CD4-positive, alpha-beta T cell treated with Interleukin-4 for 4 hours (primary cell): ENCODE measurements at places on chromosomes 11 and 22.

DNA sequence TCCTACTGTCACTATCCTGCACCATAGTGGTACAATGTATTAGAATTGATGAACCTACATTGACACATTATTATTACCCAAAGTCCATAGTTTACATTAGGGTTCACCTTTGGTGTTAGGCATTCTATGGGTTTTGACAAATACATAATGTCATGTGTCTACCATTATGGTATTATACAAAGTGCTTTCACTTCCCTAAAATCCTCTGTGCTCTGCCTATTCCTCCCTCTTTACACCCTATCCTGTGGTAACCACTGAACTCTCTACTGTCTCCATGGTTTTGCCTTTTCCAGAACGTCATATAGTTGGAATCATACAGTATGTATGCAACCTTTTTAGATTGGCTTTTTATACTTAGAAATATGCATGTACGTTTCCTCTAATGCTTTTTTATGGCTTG is 51.5 kb downstream of the CCDC15 start:
- no peak for DNase-seq

GRCh38 chr11:119706887-119707286 is 22.1 kb downstream of the NECTIN1 start:
- DNase-seq = no peak

- DNase-seq = no peak
Observed at GRCh38 chr11:63906087-63906486, 10.9 kb downstream of the RCOR2 start.

DNA sequence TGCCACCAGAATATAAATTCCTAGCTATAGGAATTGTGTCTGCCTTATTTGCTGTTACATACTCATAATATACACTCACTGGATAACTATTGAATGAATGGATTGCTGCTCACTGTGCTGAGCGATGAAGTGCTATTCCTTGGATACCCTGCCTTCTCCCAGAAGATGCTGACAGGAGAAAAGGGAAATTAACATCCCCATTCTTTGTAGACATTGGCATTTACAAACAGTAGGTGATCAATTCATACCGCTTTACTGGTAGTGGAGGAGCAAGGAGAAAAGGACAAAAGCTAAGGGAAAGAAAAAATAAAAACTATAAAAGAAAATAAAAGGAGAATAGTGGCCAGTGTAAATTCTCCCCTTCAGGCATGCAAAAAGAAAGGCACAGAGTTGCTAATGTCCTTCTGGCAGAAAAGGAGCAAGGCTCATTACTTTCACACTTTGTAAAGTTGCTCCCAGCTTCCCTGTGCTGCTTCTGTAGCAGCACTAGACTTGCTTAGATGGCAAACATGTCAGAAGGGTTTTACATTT is 183.0 kb downstream of the LUZP2 start:
- no peak for DNase-seq

- DNase-seq = peak; percentile 25
Observed at GRCh38 chr11:116691771-116692177, 81.0 kb downstream of the BUD13 start.

DNA sequence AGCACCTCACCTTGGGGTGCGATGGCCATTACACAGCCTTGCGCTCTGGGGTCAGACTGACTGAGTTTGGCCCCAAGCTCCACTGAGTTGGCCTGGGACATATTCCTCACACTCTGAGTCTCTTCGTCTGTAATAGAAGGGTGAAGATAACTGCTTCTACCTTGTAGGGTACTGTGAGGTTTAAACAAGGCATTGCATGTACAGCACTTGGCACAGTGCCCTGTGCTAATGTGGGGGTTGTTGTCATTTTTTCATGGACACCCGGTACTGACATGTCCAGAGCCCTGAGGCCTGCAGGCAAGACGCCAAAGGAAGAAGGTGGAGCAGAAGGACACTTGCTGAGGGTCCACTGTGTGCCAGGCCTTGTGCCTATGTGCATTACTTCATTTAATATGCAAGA is 50.7 kb downstream of the OTOG start:
- no peak for DNase-seq

DNA sequence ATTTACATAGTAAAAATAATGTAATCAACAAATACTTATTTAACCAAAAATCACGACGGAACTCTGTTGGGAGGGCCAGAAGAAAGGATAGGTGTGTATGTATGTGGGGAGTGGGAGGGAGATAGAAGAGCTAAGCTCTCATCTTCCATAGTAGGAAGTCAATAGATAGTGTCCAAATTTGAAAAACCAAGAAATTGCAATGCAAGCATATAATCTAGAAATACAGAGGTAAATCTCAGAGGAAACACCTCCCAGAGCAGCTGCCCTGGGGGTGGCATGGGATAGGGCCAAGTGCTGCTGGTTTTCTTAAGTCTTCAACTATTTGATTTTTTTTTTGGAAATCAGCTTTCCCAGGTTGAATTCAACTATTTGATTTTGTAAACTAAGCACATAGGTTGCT is 16.9 kb downstream of the C11orf86 start:
- no peak for DNase-seq

- DNase-seq = no peak
Observed at GRCh38 chr11:96412761-96413381, 23.1 kb downstream of the JRKL start.

DNA sequence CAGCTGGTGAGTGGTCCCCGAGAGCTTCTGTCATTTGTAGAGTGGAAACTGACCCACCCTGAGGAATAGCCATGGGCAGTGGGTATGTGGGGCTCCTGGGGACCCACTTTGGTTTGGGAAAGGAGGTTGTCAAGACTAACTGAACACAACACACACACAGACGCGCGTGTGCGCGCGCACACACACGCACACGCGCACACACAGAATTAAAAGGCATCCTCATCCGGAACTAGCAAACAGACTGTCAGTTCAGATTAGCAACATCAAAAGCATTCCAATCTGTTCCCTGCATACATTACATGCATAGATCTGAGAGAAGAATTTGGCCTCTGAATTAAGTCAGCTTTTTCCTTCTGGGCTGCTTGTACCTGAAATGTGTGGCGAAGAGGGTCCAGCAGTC is 284.7 kb downstream of the ST3GAL4 start:
- DNase-seq = no peak

GRCh38 chr22:40399621-40400020 is 29.2 kb downstream of the SGSM3 start:
- DNase-seq = no peak

GRCh38 chr11:86918973-86919372 is 36.2 kb downstream of the FZD4 start:
- no peak for DNase-seq

GRCh38 chr22:44213489-44214043 is 32.8 kb downstream of the PARVG start:
- no peak for DNase-seq

- DNase-seq = no peak
Observed at GRCh38 chr11:116173506-116173905, 599.3 kb downstream of the BUD13 start.

DNA sequence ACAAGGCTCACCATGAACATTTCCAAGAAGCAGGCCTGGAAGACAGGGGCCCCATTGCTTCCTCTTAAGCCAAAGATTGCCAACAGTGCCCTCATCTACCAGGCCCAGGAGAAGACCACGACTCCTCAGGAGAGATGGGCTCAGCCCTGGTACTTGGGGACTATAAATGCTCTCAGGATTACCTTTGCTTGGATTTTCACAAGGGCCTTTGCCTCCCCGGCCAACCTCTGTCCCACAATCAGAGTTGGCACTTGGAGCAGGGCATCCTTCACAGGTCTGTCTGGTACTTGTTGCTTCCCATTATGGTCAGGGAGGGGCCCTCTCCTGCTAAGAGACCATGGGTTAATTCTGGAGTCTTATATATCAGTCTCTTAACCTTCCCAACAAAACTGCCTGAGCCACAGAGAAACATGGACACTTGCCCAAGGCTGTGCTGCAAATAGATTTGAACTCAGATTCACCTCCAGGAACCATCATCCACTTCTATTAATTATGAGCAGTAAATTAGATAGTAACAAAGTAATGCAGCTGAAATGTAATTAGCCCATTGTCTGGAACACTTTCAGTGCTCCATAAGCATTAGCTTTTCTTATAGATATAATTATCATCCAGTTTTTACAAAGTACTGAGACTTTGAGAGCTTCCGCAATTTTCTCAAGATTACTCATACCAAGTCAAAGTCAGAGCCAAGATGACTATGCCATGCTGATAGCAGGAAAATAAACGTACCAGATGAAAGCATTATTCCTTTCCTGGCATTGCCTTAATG is 33.5 kb downstream of the POU2AF3 start:
- DNase-seq = no peak

- DNase-seq = no peak
Observed at GRCh38 chr11:23205156-23205871, 345.0 kb upstream of the CCDC179 start.

GRCh38 chr11:93579187-93579751 is 36.1 kb upstream of the SMCO4 start:
- no peak for DNase-seq

DNA sequence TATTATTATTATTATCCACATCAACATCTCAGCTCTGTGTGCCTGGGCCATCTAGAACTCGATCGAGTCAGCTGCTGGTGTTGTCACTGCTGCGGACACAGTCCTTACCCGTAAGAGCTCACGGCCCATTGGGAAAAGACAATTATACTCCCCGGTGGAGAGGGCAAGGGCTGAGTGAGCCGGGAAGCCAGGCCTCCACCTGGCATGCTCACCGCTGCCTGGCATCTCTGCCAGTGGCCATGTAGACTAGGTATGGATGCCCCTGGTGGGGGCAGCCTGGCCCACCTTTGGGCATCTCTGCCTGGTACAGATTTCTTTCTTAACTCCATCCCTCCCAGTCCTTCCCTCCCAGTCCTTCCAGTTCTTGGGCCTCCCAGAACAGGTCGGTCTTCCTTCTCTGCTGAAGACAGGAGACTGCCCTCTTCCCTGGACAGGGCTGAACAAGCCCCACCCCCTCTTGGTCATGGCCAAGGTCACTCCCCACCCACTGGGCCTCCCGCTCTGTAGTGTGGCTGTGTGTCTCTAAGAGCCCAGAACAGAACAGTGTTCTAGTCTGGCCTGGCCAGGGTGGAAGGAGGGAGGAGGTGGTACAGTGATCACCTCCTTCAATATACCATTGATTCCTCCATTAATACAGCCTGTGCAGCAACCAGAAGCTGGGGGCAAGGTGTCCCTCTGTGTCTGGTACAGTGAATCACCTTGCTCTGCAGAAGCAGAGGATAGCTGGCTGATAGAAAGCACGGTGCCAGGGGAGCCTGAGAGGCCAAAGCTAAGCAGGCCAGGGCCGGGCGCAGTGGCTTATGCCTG is 57.7 kb downstream of the FLRT1 start:
- DNase-seq = no peak

- no peak for DNase-seq
Observed at GRCh38 chr11:103294516-103294915, 185.3 kb downstream of the DYNC2H1 start.

- DNase-seq = no peak
Observed at GRCh38 chr11:13923182-13923581, 39.3 kb upstream of the SPON1 start.
